ENCODE measurements at places on chromosomes 4 and X.

DNA sequence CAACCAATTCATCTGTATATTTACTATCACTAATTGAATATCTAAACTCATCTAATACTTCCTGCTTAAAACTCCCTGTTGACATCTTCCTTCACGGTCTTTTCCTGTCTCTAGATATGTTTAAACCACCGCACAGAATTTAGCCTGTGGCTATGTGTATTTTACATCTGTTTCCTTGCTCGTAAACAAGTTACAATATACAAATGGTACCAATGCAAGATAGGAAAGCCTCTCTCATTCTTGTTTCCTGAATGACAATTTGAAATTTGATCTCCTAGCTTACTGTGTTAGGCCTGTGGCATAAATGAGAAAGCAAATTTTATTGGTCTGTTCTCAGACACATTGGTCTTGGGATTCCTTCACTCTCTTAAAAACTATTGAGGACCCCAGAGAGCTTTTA is 89.7 kb upstream of the PCDH7 start:
- DNase-seq: no peak

- DNase-seq: no peak
Observed at GRCh38 chrX:54865208-54865607, 55.4 kb upstream of the TRO start.

- no peak for DNase-seq
Observed at GRCh38 chr4:173878701-173879100, 348.7 kb upstream of the HAND2 start.

DNA sequence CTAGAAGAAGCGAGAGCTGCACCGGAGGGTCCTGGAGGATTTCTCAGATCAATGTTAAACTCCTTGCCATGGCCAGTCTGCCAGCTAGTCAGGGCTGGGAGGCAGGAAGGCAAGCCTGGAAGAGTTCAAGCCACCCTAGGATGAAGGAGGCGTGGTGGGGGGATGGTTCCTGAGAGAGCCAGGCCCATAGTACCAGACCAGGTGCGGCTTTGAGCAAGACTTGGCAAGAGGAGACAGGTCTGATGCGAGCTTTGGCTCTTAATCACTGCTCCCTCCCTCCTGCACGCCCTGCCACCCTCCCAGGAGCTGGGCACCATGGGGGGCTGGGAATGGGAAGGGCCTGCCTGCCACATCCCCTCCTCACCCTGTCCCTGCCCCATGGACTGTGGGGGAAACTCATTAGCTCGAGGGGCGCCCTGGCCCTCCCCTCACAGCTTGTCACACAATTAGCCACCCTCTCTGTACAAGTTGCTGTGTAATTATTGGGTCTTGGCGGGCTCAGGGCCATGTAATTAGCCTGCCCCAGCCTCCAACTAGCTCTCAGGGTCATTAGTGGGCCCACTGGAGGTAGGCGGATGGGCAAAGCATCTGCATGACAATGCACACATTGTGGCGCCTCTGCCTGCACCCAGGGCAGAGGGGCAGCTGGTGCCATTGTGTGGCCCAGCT is 50.3 kb downstream of the EFNB1 start:
- DNase-seq: no peak

DNA sequence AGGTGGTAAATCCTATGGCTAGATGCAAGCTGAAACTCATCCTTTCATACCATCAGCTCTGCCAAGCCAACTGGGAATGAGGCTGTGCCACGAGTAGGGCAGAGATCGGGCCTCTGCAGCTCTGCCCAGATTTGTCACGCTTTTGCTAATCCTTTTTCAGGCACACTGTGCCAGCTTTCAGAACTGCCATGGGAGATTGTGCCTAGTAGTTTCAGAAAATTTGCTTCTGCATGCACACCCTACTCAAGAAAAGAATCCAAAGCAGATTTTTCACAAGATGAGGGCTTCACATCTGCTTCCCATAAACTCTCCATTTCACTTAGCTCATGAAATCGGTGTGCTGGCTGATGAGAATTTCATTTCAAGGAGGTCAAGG is 3.3 kb upstream of the ADH7 start:
- DNase-seq: no peak

GRCh38 chr4:24235618-24236017 is 345.8 kb upstream of the PPARGC1A start:
- no peak for DNase-seq

GRCh38 chr4:2823671-2824328 is 19.8 kb upstream of the ADD1 start:
- no peak for DNase-seq

DNA sequence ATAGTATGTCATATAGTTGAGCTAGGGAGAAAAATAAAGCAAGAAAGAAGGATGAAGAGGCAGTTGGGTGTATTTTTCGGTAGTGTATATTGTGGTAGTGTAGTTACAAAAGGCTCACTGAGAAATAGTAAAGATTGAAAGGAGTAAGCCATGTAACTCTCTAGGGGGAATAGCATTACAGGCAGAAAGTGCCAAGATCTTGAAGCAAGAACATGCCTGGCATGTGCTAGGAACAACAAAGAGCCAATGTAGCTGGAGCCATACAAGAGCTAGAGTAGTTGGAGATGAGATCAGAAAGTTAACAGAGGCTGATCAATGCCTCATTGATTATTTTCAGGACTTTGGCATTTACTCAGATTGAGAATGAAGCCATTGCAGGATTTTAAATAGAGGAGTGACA is 3.0 kb downstream of the ABCE1 start:
- no peak for DNase-seq

DNA sequence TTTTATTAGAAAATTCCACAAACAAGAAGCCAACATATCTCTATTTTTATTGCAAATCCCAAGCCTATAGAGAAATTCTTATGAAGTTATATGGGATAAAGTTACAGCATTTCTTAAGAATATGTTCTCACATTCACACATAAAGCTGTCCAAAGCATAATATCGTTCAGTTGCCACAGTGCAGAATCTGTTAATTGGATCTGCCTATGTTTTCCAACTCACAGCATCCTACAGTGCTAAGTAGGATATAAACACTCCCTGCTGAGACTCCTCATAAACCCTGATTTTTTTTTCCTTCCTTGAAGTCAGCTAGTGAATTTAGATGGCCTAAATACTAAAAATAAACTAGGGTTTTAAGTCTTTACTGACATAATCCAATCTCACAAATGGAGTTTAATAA is 307.9 kb downstream of the PDGFC start:
- no peak for DNase-seq

- DNase-seq: no peak
Observed at GRCh38 chr4:119315036-119315435, 6.9 kb downstream of the FABP2 start.

DNA sequence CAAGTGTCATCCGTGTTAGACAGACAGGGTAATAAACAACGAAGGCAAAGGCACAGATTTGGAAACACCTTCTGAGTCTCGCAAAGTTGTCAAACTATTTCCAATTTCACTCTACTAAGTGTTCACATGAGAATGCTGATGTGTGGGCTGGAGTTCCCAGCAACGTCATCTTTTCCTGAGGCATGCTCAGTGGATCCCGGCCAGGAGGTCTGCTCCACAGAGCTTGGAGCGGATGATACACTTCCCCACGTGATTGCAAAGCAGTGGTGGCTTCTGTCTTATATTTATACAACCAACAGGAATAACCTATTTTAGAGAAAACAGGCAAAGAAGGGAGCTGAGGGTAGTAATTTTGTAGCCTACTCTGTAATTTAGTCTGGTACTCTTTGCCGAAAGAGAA is 40.1 kb upstream of the PDK3 start:
- no peak for DNase-seq

- no peak for DNase-seq
Observed at GRCh38 chr4:143184217-143184502, 557 bp upstream of the USP38 start.
